ENCODE measurements at places on chromosomes 4 and X.

GRCh38 chr4:114087596-114088230 lies 108.3 kb upstream of the ARSJ start:
- H3K27me3 ChIP-seq = no peaks in the 10 kb centered on the region
- no peaks in the 10 kb centered on the region for H3K36me3 ChIP-seq
- no peak for DNase-seq
- no peaks in the 10 kb centered on the region for H3K4me1 ChIP-seq
- no peak overlapping the region for H3K27ac ChIP-seq
- H3K4me3 ChIP-seq = no peak overlapping the region

- H3K36me3 ChIP-seq = no peaks in the 10 kb centered on the region
- peaks cover 6% of the 10 kb centered on the region for H3K4me1 ChIP-seq
- H3K4me3 ChIP-seq = no peak overlapping the region
- no peaks in the 10 kb centered on the region for H3K27me3 ChIP-seq
These were observed 146.0 kb upstream of the BANK1 start for GRCh38 chr4:101644516-101644915.

GRCh38 chrX:41335958-41336331 lies 2.0 kb downstream of the DDX3X start:
- no peaks in the 10 kb centered on the region for H3K27me3 ChIP-seq
- peaks cover 11% of the 10 kb centered on the region for H3K36me3 ChIP-seq
- H3K4me1 ChIP-seq = peaks cover 55% of the 10 kb centered on the region

DNA sequence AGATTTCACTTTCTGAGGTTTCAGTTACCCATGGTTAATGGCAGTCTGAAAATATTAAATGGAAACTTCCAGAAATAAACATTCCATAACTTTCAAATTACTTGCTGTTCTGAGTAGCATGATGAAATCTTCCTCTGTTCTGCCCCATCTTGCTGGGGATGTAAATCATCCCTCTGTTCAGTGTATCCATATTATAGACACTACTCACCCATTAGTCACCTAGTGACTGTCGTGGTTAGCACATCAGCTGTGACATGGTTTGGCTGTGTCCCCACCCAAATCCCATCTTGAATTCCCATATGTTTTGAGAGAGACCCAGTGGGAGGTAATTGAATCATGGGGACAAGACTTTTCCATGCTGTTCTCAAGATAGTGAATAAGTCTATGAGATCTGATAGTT lies 125.5 kb upstream of the GIMD1 start:
- no peak overlapping the region for H3K27ac ChIP-seq
- no peak overlapping the region for H3K4me3 ChIP-seq
- no peaks in the 10 kb centered on the region for H3K36me3 ChIP-seq
- no peaks in the 10 kb centered on the region for H3K27me3 ChIP-seq
- H3K4me1 ChIP-seq = no peaks in the 10 kb centered on the region

GRCh38 chrX:136065044-136065671 lies 79.9 kb downstream of the SLC9A6 start:
- no peaks in the 10 kb centered on the region for H3K27me3 ChIP-seq
- no peak overlapping the region for H3K4me3 ChIP-seq
- H3K4me1 ChIP-seq = no peaks in the 10 kb centered on the region
- no peaks in the 10 kb centered on the region for H3K36me3 ChIP-seq

DNA sequence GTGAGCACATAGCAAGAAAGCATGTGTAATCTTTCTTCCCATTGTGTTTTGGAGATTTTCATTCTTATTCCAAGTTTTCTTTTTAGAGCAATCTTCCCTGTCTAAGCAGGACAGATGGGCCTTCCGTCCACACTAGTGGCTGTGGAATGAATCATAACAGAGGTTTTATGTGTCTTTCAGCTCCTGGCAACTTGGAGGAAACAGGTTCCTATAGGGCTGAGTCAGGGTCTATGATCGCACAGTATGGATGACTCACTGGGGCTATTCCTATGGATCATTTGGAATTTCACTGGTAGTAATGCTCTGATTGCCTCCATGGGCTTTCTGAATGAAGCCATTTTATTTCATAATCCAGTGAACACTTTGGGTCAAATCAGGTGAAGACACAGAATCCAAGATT lies 51.8 kb upstream of the CBLL2 start:
- no peak overlapping the region for H3K4me3 ChIP-seq
- no peak for DNase-seq
- no peaks in the 10 kb centered on the region for H3K4me1 ChIP-seq
- no peaks in the 10 kb centered on the region for H3K36me3 ChIP-seq

All from vagina (tissue), 2 donors.